ENCODE measurements at places on chromosomes 13 and 19. TPM values are rescaled to one million over a fixed set of nuclear protein-coding genes. Genes with fewer than 3 reads are reported as not detected.

Gene CNFN
- total RNA-seq = not detected

Gene KASH5
- total RNA-seq = not detected

Gene INTS6
- 29.8 TPM for total RNA-seq

Gene SHANK1
- not detected for total RNA-seq

Gene ZNF730
- 0.18 TPM for total RNA-seq

GRCh38 chr13:32113532-32113931 is 82.0 kb downstream of the FRY start:
- no peak overlapping the region for H3K4me3 ChIP-seq
- no peaks in the 10 kb centered on the region for H3K27me3 ChIP-seq
- H3K27ac ChIP-seq = no peak overlapping the region
- no peak for DNase-seq

DNA sequence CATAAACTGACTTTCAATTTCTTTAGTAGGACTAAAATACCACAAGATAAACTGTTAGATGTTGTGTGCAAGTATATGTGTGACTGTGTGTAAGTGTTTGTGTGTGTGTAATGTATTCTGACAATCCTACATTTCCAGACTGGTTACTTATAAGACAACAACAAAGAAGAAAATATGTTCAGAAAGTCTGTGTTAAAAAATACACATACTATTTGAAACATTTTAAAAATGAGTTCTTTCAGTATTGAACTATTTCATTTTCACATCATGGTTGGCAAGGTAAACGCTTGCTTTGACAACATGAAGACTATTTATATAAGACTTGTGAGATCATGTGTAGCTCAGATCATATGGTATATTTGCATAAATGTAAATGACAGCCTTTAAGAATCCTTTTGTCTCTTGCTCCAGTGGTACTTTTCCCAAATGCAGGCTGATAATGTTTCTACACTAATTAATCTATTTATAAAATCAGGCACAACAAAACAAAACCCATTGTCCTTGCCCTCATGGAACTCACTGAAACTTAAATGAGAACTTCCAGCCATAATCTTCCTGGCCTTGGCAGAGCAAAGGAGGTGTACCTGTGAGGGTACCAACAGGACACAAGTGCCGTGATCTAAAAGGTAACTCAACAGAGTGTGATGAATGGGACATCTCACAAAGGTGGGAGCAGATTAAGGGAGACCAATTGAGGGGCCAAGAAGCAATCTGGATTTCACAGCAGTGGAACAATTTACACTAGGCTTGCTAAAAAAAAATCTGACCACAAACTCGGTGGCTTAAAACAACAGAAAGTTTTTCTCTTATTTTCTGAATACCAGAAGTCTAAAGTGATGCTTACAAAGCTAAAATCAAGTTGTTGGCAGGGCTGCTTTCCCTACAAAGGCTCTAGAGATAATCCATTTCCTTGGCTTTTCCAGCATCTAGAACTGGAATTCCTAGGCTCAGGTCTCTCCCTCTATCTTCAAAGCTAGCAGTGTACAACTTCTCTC is 349.0 kb downstream of the TBC1D4 start:
- no peak overlapping the region for H3K27ac ChIP-seq
- no peaks in the 10 kb centered on the region for H3K27me3 ChIP-seq
- H3K4me3 ChIP-seq = no peak overlapping the region
- H3K36me3 ChIP-seq = no peaks in the 10 kb centered on the region

GRCh38 chr19:827314-827709 is 325 bp upstream of the AZU1 start:
- no peak overlapping the region for H3K4me3 ChIP-seq
- no peaks in the 10 kb centered on the region for H3K27me3 ChIP-seq
- H3K4me1 ChIP-seq = peaks cover 11% of the 10 kb centered on the region

All from SJSA1 (cell line).